ENCODE measurements at places on chromosomes 12 and 14.

- no peak for DNase-seq
Observed at GRCh38 chr12:82144505-82144904, 213.7 kb downstream of the CCDC59 start.

GRCh38 chr12:1434296-1434955, 160.0 kb downstream of the FBXL14 start:
- DNase-seq = peak; percentile 35

DNA sequence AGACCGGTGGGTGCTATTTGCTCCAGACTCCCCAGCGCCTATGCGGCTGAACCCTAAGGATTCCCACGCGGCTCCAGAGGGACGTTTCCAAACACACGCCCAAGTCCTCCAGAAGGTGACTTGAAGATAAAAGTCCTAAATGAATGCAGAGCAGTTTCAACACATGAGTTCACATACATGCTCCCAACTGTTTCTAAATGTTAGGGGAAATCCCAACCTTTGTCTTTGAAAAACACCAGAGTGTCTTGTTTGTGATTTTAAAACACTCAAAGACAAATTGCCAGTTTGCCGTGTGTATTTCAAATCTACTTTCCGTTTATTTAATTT, 252.9 kb upstream of the SFSWAP start:
- DNase-seq = no peak

- DNase-seq = no peak
Observed at GRCh38 chr12:44709166-44709565, 166.9 kb downstream of the NELL2 start.

GRCh38 chr12:56161690-56162351, 3.7 kb downstream of the MYL6 start:
- no peak for DNase-seq

DNA sequence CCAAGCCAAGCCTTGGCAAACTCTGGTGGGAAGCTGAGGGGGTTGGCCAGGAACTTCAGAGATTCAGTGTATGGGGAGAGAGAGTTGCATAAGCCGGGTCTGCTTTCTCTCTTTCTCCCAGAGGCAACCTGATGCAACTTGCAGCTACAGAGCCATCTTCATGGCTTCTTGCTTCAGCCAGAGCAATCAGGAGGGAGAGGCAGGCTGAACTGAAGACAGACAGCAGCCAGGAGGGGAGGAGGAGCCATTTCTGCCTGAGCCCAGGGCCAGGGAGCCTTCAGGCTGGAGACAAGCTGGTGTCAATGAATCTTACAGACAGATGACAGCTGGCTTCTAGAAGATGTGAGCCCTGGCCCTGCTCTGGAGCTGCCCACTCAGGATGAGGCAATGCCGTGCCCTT, 18.7 kb downstream of the NPC2 start:
- no peak for DNase-seq
